ENCODE measurements at places on chromosomes 12 and 14.

- H3K4me3 ChIP-seq = peak overlapping the region; percentile 80
- peak overlapping the region; percentile 91 for H3K27ac ChIP-seq
- no peaks in the 10 kb centered on the region for H3K36me3 ChIP-seq
- H3K27me3 ChIP-seq = peaks cover 2% of the 10 kb centered on the region
- DNase-seq = no peak
Measured at GRCh38 chr14:64987438-64987767, 708 bp downstream of the FNTB start.

- H3K4me3 ChIP-seq = no peak within 1 kb of the TSS
- H3K36me3 ChIP-seq = no peaks in the 10 kb centered on the region
- no peaks in the 10 kb centered on the region for H3K27me3 ChIP-seq
- no peaks in the 10 kb centered on the region for H3K4me1 ChIP-seq
- no peak for DNase-seq
Measured at GRCh38 chr12:52452101-52452500, at the start of gene KRT6B. KRT6B (minus strand) TSS chr12:52452146; CDS start chr12:52452078, 68 bp downstream.

DNA sequence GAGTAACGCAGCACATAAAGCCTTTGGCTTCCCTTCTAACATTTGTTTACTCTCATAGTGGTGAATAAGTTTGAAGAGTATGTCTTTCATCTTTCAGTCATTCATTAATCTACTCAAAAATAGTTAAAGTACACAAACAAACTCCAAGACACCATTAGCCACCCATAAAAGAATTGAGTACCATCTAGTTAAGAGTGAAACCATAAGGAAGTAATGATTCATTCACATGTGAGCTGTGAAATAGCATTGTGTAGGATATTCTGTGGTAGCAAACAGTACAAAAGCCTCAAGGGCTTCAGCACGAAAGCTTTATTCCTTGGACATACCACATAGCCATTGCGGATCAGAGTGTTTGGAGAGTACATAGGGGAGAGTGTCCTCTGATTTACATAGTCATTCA is 13.9 kb downstream of the SYT1 start:
- H3K27ac ChIP-seq = no peak overlapping the region
- no peaks in the 10 kb centered on the region for H3K27me3 ChIP-seq
- H3K4me1 ChIP-seq = no peaks in the 10 kb centered on the region
- no peak for DNase-seq
- no peaks in the 10 kb centered on the region for H3K36me3 ChIP-seq

- H3K36me3 ChIP-seq = no peaks in the 10 kb centered on the region
- peaks cover 34% of the 10 kb centered on the region for H3K4me1 ChIP-seq
- H3K27ac ChIP-seq = no peak overlapping the region
- no peak overlapping the region for H3K4me3 ChIP-seq
- H3K27me3 ChIP-seq = no peaks in the 10 kb centered on the region
Measured at GRCh38 chr12:75853626-75854025, 177.9 kb downstream of the PHLDA1 start.

GRCh38 chr12:115752156-115752555 is 525.3 kb downstream of the MED13L start:
- peak; percentile 64 for DNase-seq
- no peaks in the 10 kb centered on the region for H3K36me3 ChIP-seq
- peaks cover 5% of the 10 kb centered on the region for H3K4me1 ChIP-seq
- no peaks in the 10 kb centered on the region for H3K27me3 ChIP-seq

DNA sequence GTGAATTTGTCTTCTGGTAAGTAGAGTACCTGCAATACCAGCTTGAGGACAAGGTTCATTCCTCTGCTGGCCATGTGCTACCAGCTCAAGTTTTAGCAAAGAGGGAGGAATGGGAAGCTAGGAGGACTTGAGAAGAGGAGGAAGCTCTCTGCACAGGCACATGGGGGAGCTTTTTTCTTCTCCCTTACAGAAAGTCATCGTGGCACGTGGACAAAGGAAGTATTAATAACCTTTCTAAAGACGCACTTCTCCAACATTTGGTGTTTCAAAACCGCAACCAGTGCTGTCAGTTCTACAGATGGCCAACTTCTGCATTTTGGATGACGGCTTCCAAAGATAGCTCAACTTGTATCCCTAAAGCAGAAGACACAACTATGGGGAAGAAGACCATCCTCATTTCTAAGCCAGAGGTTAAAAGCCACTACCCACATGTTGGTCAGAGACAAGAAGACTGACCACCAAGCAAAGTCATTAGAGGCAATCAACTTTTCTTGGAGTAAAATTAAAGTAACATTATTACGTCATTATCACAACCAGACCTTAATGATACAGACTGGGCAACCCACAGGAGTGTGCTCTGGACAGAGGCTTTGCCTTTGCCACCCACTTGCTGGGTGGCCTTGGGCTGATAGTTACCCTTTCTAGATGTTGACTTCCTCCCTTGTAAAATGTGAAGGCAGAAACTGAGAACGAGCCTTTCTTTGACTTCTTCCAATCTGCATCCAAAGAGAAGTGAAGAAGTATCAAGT is 12.3 kb upstream of the TMED10 start:
- no peaks in the 10 kb centered on the region for H3K27me3 ChIP-seq
- H3K27ac ChIP-seq = no peak overlapping the region
- no peak overlapping the region for H3K4me3 ChIP-seq
- no peak for DNase-seq
- H3K4me1 ChIP-seq = no peaks in the 10 kb centered on the region

DNA sequence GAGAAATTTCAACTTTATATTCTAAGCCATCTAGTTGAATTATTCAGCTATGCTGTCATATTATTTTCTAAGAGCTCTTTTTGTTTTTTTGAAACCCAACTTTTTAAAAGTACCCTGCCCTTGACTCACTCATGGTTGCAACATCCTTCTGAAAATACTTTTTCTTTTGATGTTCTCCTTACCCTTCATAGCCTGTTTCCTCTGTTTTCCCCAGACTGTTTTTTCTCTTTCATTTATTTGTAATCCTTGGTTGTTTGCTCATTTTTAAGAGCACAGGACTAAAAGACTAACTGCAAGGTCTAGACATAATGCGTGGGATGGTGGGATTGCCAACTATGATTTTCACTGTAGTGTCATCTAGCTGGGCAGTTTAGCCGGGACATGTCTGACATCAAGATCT is 21.2 kb upstream of the CDKL1 start:
- no peak for DNase-seq
- no peak overlapping the region for H3K27ac ChIP-seq
- no peak overlapping the region for H3K4me3 ChIP-seq
- H3K4me1 ChIP-seq = no peaks in the 10 kb centered on the region
- H3K27me3 ChIP-seq = no peaks in the 10 kb centered on the region

GRCh38 chr12:94686834-94687628 is 36.7 kb upstream of the TMCC3 start:
- no peak overlapping the region for H3K27ac ChIP-seq
- no peak overlapping the region for H3K4me3 ChIP-seq
- no peaks in the 10 kb centered on the region for H3K27me3 ChIP-seq
- DNase-seq = no peak
- no peaks in the 10 kb centered on the region for H3K36me3 ChIP-seq

DNA sequence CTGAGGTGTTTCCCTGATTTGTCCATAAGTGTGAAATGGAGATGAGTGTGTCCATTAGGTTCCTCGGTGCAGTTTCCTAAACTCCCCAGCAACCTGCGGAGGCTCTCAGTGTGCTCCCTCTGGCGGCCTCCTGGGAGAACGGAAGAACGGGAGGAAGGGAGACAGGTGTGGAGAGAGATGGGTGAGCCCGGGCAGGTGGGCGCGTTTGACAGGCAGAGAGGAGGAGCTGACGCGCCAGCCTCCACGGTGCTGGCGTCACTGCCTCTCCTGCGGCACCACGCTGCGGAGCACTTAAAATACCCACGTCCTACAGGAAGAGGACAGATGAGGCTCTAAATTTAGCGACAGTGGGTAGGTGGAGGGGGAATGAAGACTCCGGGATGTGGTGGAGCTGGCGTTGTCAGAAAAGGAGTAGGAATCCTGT is 26.8 kb upstream of the PEX5 start:
- no peak overlapping the region for H3K4me3 ChIP-seq
- no peaks in the 10 kb centered on the region for H3K36me3 ChIP-seq
- peak; percentile 39 for DNase-seq

GRCh38 chr14:52220924-52221811 is 46.3 kb upstream of the PTGDR start:
- DNase-seq = no peak
- no peak overlapping the region for H3K4me3 ChIP-seq
- no peaks in the 10 kb centered on the region for H3K36me3 ChIP-seq
- no peaks in the 10 kb centered on the region for H3K27me3 ChIP-seq
- H3K4me1 ChIP-seq = no peaks in the 10 kb centered on the region

DNA sequence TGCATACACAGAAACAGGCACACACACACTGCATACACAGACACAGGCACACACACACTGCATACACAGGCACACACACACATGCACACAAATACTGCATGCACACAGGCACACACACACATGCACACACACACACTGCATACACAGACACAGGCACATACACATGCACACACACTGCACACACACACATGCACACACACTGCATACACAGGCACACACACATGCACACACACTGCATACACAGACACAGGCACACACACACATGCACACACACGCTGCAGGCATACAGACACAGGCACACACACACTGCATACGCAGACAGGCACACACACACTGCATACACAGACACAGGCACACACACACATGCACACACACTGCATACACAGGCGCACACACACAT is 32.7 kb upstream of the BTBD6 start:
- no peak overlapping the region for H3K27ac ChIP-seq
- no peaks in the 10 kb centered on the region for H3K4me1 ChIP-seq
- no peak for DNase-seq
- H3K27me3 ChIP-seq = no peaks in the 10 kb centered on the region
- H3K36me3 ChIP-seq = peaks cover 14% of the 10 kb centered on the region

GRCh38 chr14:56180754-56181542 is 62.7 kb downstream of the PELI2 start:
- no peaks in the 10 kb centered on the region for H3K27me3 ChIP-seq
- no peaks in the 10 kb centered on the region for H3K36me3 ChIP-seq

GRCh38 chr14:69274321-69274720 is 14.4 kb downstream of the GALNT16 start:
- DNase-seq = no peak
- no peaks in the 10 kb centered on the region for H3K4me1 ChIP-seq
- no peaks in the 10 kb centered on the region for H3K27me3 ChIP-seq
- H3K27ac ChIP-seq = no peak overlapping the region
- H3K36me3 ChIP-seq = no peaks in the 10 kb centered on the region
- no peak overlapping the region for H3K4me3 ChIP-seq

GRCh38 chr14:68939181-68939892 is 39.8 kb downstream of the ACTN1 start:
- H3K27me3 ChIP-seq = no peaks in the 10 kb centered on the region
- no peaks in the 10 kb centered on the region for H3K36me3 ChIP-seq
- H3K4me3 ChIP-seq = no peak overlapping the region
- peak; percentile 47 for DNase-seq
- peaks cover 51% of the 10 kb centered on the region for H3K4me1 ChIP-seq
- H3K27ac ChIP-seq = peak overlapping the region; percentile 48

- H3K27ac ChIP-seq = no peak overlapping the region
- H3K36me3 ChIP-seq = no peaks in the 10 kb centered on the region
- no peak overlapping the region for H3K4me3 ChIP-seq
- H3K27me3 ChIP-seq = no peaks in the 10 kb centered on the region
- no peak for DNase-seq
- H3K4me1 ChIP-seq = no peaks in the 10 kb centered on the region
Measured at GRCh38 chr12:97046901-97047300, 139.8 kb downstream of the NEDD1 start.

GRCh38 chr12:113142173-113142885 is 6.8 kb upstream of the RASAL1 start:
- H3K4me1 ChIP-seq = no peaks in the 10 kb centered on the region
- peak overlapping the region; percentile 58 for H3K27ac ChIP-seq
- no peak overlapping the region for H3K4me3 ChIP-seq
- H3K36me3 ChIP-seq = no peaks in the 10 kb centered on the region

- no peaks in the 10 kb centered on the region for H3K4me1 ChIP-seq
- H3K27ac ChIP-seq = peak overlapping the region; percentile 24
- no peaks in the 10 kb centered on the region for H3K27me3 ChIP-seq
- no peaks in the 10 kb centered on the region for H3K36me3 ChIP-seq
Measured at GRCh38 chr12:42145552-42146215, 1.0 kb upstream of the GXYLT1 start.

DNA sequence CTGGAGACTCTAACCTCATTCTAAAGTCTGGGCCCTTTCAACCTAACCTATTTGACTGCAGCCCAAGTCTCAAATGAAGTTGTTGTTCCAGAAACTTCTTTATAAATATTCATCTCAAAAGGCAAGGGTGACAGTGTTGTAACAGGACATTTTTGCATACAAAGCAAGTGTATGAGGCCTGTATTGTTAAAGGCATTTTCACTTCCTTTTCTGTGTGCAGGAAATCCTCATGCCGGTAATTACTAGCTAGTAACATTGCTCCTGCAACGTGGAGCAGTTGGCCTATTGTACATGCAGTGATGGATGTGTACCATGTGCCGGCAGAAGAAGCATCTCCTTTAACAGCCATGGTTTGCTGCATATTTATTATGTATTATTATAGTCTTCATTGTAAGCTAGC is 156.5 kb upstream of the RMST start:
- no peaks in the 10 kb centered on the region for H3K27me3 ChIP-seq
- H3K4me3 ChIP-seq = no peak overlapping the region
- H3K4me1 ChIP-seq = no peaks in the 10 kb centered on the region
- H3K36me3 ChIP-seq = no peaks in the 10 kb centered on the region
- DNase-seq = peak; percentile 3

DNA sequence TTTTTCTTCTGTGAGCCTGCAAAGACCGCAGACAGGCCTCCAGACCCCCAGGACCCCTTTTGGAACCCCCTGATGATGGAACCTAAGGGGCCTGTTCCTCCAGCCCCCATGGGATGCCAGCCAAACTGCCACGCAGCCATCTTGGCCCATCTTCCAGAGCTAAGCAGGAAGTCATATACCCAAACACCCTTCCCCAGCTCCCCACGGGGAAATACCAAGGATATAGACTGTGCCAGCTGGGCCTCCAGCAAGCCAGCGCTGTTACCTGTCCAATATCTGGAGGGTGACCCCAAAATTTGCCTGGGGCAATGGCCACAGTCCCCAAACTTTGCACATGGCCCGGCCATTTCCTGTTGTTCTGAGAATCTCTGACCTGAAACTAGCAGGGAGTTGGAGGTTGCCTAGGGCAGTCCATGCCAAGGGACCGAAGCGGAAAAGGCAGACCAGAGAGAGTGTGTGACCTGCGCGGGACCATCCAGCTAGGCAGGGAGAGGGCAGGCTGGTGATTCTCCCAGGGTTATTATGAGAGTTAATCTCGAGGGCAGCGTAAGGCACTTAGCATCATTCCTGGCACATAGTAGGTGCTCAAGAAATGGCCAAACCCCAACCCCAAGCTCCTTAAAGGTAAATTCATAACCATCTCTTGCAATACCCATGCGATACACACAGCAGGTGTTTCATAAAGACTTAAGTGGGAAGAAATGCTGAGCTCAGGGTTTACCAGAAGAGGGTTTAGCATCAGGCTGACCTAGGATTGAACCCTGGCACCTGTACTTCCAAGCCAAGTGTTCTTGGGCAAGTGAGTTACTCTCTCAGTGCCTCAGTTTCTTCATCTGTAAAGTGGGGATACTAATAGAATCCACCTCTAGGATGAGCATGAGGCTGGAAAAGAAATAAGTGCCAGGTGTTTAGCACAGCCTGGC is 2.6 kb upstream of the RASAL1 start:
- H3K4me1 ChIP-seq = no peaks in the 10 kb centered on the region
- no peak overlapping the region for H3K27ac ChIP-seq
- peaks cover 9% of the 10 kb centered on the region for H3K27me3 ChIP-seq
- DNase-seq = no peak
- H3K36me3 ChIP-seq = no peaks in the 10 kb centered on the region
